Iris pigment epithelial cell (primary cell): ENCODE measurements at places on chromosomes 5 and 9.

- DNase-seq, result peak; percentile 31
These were observed 12.9 kb downstream of the YTHDC2 start for GRCh38 chr5:113526421-113526820.

DNA sequence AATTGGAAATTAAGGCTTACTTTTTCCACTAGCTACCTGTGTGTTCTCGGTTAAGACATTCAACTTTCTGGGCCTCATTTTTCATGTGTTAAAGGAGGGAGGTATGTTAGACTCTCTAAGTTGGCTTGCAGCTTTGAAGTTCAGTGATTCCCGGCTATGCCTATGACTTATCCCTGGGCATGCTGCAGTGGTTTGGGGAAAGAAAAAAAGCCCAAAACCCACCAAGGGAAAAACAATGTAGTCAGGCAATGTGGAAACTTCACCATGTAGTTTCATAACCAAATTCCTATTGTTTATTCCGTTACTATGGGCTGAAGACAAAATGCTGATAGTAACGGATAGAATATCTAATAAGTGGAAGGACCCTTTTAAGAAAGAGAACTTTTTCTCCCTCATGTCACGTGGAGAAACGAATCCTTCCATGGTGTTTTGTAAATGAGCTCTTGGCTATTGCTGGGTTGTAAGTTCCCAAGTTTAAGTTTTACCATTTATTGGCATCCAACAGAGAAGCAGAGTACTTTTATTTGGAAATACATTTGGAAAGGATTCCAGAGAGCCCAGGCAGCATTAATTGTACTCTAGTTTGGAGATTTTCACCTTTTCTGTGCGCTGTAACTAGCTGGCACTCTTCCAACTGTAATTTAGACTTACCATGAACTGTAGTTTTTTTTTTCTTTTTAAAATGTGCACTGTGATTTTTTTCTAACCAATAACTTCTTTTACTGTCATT lies 84.9 kb upstream of the MPDZ start:
- DNase-seq, result no peak

GRCh38 chr9:106637486-106637885 lies 225.5 kb upstream of the ZNF462 start:
- DNase-seq, result no peak

DNA sequence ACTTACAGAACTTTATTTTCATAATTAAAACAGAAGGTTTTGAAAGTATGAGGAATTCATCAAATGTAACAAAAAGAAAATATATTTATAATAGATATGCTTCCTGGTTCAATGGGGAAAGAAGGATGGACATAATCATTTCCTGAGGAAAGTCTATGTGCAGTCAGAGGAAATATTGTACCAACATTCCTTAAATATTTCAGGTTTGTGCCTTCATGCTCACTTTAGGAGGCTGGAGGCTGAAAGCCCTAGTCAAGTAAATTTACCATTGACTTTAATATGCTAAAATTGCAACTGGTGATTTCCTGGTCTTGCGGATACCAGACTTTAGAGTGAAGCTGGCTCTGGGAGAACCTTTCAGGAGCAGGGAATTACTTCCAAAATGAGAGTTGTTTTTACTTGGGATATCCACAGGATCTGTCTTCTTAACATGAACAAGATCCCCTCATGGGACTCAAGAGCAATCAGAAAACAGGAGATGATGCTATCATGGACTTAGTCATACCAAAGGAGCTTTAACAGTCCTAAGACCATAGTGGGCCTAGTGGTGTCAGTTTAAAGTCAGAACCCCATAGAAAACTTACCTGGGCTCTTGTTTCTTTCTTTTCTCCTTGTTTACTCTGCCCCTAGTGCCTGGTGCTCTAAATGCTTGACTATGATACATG lies 762.8 kb upstream of the GRAMD2B start:
- DNase-seq, result peak; percentile 9

DNA sequence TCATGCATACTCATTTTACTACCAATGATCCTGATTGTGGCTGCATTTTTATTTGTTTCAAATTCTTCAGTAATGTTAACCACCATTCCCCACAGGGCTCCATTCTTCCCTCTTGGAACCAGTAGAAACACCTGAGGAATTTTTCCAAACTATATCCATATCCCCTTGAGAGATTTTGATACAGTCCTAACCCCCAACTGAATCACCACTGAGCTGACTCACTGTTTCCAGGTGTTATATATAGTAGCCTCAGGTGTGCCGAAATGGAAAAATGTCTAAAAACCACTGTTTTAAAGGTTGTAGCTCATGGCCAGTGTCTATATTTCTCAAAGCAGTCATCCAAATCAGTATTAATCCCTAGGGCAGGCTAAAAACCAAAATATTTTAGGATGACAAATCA lies 85.2 kb downstream of the MRPS27 start:
- no peak for DNase-seq

GRCh38 chr9:37284636-37285035 lies 137.9 kb upstream of the GRHPR start:
- DNase-seq, result no peak

DNA sequence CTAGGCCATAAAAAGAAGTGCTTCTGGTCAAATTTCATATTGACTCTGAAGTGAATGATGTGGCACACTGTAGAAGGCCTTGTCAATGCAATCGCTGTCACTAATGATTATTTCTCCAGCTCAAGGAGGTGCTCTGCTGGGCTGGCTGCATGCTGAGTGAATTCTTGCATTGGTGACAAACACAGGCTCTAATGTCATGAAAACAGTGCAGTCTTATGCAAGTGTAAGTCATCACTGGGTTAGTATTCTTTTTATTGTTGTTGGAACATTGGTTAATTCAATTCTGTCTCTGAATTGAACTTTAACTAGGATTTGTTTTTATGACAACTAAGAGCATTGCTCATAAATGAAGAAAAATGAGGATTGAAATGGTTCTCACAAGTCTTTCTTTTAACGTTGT lies 57.3 kb upstream of the CD180 start:
- no peak for DNase-seq

GRCh38 chr9:134378901-134379338 lies 52.7 kb downstream of the RXRA start:
- DNase-seq, result peak; percentile 36
